Stimulated activated CD4-positive, alpha-beta T cell treated with anti-CD3 and anti-CD28 coated beads, TNF-alpha, amount 100 ng/mL, for 48 hours (primary cell): ENCODE measurements at places on chromosomes 5 and 9.

DNA sequence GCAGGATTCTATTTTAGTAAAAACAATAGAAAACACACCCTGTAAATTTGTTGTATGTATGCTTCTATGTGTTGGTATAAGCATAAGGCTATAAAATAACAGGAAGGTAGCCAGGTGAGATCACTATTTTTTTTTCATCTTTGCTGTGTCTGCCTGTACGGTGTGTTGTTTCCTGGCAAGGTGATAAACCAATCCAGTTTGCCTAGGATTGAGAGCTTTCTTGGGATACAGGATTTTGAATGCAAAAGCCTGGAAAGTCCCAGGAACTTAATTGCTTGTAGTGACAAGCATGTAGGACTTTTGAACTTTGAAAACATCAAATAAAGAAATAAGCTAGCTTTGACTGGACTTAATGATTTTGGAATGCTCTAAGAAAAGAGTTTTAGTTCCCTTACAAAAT is 83.3 kb upstream of the RORB start:
- DNase-seq = no peak

- DNase-seq = no peak
These were observed 141.5 kb upstream of the ERCC6L2 start for GRCh38 chr9:95733741-95734666.

- DNase-seq = no peak
These were observed 54.8 kb downstream of the MYO10 start for GRCh38 chr5:16881251-16881650.

GRCh38 chr5:6039111-6039510 is 339.2 kb downstream of the MED10 start:
- no peak for DNase-seq

DNA sequence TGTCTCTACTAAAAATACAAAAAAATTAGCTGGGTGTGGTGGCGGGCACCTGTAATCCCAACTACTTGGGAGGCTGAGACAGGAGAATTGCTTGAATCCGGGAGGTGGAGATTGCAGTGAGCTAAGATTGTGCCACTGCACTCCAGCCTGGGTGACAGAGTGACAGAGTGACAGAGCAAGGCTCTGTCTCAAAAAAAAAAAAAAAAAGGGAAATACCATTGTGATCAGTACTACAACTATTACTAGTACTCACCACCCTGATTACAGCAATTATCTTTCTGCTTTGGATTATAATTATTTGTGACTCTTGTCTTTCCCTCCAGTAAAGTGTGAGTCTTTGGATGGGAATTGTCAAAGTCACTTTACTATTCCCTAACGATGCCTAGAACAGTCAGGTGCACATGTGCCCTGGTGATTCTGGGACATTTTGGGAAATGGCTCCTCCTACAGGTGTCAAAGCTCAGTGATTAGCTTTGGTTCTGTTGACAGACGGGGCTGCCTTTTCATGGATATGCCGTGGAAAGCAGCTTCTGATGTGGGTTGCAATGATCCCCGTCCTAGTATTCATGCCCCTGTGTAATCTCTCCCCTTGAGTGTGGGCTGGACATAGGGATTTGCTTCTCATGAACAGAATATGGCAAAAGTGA is 31.8 kb upstream of the FRRS1L start:
- no peak for DNase-seq

DNA sequence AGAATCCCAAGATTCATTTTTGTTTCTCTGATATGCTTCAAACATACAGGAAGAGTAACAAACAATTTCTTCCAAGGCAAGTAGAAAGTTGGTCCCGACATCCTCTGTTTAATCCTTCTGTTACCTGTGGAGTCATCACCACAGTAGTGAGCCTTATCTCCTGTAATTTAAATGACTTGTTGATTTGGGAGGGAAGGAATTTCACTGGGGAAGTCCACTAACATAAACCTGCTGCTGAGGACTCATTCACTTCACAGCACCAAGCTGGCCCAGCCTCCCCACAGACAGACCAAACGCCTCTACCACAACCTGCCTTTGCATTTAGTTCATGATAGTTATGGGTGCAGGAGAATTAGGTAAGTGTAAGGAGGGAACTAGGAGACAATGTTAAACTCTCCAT is 63.2 kb downstream of the PRKACG start:
- DNase-seq = no peak

- DNase-seq = no peak
These were observed 290.5 kb downstream of the DOCK8 start for GRCh38 chr9:504921-505740.

- no peak for DNase-seq
These were observed 109.5 kb downstream of the TAF11L14 start for GRCh38 chr5:17743580-17744435.

DNA sequence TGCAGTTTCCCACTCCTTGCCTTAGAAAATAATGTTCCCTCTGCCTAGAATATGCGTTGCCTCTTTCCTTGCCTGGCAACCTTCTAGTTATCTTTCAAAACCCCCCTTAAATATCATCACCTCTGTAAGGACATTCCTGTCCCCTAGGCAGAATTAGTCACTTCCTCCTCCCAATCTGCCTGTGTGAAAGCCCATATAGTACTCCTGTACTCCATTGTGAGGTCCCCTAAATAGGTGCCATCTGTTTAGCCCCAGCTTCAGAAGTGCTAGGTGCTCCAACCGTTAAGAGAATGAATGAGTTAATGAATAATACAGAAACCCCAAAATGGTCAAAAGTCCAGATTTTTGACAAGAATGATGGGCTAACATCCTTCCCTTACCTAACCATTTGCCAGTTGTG is 181.4 kb downstream of the GDNF start:
- DNase-seq = no peak

DNA sequence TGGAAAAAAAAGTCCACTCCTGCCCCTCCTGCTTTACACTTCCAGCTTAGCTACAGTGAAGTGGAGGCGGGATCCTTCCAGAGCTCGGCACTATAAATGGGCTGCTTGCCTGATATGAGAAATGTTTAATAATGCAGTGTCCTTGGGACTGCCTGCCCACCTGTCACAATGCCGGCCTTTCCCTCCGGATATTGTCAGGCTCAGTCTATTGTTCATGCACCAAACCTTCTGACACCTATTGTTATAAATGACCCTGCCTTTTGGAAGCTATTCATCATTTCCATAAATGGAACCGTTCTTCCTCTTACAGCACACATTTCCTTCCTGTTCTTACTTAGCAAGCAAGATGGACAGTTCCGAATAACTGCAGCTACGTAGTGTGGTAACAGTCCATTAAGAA is 146.3 kb downstream of the DMAC1 start:
- DNase-seq = no peak

GRCh38 chr5:130715541-130715940 is 449.5 kb downstream of the HINT1 start:
- no peak for DNase-seq

DNA sequence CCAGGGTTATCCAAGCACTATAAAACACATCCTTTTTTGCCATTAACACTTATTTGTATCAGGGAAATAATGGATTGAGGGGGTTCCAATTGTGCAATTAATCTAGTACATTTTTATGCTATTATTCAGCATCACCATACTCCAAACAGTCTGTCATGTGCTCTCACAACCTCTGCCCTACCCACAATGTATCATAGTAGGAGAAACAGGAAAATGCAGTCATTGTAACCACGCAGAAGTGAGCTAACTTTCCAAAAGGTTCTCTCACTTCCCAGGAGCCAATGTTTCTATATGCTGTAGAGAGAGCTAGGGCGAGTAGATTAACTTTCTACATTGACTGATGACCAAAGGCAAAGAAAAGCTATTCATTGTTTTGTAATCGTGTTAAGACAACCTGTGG is 29.8 kb downstream of the DAB2 start:
- no peak for DNase-seq

- no peak for DNase-seq
These were observed 98.8 kb downstream of the HSD17B3 start for GRCh38 chr9:96202971-96203780.

GRCh38 chr5:95537501-95537900 is 17.3 kb downstream of the SKIC3 start:
- DNase-seq = no peak

DNA sequence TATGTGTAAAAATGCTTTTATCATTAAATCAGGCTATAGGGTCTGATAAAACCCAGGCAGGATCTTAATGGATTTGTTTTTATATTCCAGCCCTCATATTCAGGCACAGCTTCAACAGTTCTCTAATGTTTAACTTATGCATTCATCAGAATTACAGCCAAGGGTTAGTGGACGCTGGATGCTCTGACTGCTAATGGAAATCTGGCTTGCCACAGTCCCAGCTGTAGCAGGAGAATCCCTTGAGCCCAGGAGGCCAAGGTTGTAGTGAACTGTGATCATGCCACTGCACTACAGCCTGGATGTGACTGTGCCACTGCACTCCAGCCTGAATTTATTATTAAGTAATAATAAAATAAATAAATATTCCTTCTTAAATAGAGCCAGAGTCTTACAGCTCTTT is 98.0 kb downstream of the SLC25A46 start:
- DNase-seq = no peak

DNA sequence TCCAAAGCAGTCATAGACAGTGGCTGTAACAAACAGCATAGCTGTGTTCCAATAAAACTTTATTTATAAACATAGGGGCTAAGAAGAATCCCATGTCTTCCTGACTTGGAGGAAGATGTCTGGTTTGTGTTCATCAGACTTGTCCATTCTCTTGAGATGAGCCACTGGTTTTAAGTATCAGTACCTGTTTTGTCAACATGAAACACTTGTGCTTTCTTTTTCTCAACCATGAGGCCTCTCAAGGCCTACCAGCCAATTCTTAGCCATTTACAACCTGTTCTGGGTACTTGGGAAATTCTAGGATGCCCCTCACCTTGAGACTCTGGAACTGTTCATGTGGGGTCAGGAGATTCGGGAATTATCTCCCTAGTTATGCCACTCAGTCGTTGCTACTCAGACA is 154.3 kb upstream of the PPP1R2B start:
- DNase-seq = no peak

GRCh38 chr5:88880201-88880600 is 2.8 kb downstream of the MEF2C start:
- DNase-seq = no peak

GRCh38 chr5:80122579-80122978 is 87.4 kb downstream of the THBS4 start:
- DNase-seq = no peak

DNA sequence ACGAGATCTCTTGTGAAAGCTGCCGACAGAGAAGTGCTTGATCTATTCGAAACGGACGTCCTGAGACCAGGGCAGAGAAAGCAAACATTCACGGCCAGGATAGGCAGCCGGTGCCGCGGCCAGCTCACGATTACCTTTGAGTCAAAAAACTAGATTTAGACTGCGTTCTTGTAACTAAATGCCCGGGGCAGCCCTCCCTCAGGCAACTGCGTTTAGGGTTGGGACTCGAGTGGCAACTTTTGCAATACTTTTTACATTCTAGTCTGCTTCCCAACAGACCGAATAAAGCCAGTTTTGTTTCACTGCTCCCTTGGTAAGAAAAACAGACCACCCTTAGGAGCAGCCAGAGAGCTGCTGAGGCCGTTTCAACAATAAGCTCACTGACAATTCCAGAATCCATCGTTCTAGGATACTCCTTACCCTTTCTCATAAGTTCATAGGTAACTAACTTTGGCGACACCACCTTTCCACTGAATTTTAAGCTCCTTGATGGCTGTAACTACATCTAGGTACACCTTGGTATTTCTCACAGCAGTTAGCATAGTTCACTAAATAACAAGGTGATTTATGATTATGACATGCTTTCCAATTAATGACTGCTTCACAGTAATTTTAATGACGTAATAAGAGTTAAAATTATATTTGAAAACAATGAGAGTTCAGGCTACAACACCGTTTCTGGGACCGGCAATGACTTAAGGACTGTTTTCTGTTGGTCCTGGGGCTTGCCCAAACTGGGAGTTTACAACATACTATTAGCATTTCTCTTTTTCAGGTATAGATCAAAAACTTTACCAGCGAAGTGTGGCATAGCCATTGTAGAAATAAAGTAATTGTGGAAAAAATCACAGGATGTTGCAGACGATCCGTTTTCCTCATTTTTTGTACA is 899 bp upstream of the RAPGEF6 start:
- no peak for DNase-seq

GRCh38 chr9:5620494-5620893 is 8.4 kb upstream of the RIC1 start:
- no peak for DNase-seq

GRCh38 chr5:122259995-122260394 is 52.0 kb upstream of the SNCAIP start:
- DNase-seq = no peak

- no peak for DNase-seq
These were observed 4.8 kb downstream of the CWC27 start for GRCh38 chr5:64773533-64773932.

DNA sequence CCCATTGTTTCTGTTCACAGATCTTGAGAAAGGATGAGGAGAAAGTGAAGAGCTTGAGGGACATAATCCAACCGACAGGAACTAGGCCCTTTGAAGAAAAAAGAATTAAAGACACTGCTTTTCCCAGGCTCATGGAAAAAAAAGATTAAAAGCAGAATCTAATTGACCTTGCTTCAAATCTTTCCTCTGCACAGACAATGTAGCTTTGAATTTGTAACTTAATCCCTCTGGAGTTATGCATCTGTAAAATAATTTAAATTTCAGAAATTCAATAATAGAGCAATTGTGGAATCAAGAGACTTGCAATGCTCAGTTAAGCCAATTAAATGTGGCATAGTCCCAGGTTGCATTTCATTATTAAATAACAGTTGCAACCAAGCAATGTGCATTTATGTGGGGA is 64.6 kb downstream of the SVEP1 start:
- DNase-seq = no peak

DNA sequence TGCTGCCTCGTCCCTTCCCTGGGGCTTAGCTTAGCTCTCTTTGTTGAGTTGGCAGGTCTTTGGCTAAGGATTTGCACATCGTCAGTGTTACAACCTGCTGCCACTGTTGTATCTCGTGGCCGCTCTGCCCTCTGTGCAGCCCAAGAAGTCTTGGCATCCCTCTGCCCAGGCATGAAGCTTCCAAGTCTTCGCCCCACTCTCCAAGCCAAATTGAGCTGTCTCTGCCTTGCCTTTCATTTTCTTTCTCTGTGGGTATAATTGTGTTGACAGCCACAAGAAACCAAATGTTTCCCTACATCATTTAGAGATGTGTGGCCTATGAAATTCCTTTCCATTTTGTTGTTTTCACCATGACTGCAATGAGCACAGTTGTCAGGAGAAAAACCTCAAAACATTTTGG is 29.6 kb upstream of the MED27 start:
- DNase-seq = no peak

DNA sequence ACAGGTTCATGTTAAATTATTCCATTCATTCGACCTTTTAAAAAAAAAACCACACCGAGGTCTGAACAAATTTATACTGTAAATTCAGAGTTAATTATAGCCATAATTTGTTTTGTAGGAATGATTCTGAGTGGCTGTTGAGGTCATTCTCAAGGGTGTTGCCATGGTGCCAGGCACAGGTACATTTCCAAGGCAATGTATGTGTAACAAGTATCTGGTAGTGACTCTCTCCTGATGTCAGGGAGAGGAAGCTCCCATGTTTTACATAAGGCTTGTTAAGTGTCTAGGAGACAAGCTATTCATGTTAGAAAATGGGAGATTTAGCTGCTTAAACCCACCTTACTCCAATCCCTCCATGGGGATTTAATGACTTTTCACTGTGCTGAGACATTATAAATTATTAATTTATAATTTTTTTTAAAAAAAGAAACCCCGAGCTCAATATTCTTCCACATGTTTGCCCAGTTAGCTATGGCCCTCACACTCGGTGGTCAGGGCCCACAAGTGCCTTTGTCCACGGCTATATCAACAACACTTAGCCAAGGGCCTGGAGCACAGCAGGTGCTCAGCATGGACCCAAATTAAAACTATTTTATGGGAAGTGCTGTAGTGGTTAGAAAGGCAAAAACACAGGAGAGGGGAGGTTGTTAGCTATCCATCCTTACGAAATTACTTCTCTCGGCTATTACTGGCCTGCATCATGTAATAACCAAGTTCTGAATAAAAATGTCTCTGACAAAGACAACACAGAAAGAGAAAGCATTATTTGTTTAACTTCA is 154.6 kb upstream of the GNA14 start:
- DNase-seq = no peak
